ENCODE measurements at places on chromosomes 5 and 9.
A peak's percentile ranks its signal among the peaks of the same experiment; 100 is the strongest.

- DNase-seq = no peak
These were observed 114.8 kb downstream of the RGS3 start for GRCh38 chr9:113578279-113578865.

DNA sequence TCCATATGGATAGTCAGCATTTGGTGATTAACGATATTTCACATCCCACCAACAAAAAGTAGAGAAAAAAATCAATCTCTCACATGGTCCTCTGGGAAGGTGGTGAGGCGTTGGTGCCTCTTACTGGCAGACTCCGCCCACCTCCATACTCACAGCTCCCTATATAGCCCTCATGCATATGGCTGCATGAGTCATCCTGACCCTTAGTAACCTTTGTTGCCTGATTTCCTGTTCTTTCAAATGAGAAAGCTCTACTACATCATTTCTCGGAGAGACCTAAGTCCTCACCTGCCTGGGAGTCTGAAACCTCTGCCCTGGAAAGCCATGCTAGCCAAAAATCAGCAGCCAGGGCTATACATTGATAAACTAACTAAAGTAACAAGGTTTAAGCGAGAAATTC, 33.3 kb upstream of the ABCA1 start:
- DNase-seq = peak; percentile 65

DNA sequence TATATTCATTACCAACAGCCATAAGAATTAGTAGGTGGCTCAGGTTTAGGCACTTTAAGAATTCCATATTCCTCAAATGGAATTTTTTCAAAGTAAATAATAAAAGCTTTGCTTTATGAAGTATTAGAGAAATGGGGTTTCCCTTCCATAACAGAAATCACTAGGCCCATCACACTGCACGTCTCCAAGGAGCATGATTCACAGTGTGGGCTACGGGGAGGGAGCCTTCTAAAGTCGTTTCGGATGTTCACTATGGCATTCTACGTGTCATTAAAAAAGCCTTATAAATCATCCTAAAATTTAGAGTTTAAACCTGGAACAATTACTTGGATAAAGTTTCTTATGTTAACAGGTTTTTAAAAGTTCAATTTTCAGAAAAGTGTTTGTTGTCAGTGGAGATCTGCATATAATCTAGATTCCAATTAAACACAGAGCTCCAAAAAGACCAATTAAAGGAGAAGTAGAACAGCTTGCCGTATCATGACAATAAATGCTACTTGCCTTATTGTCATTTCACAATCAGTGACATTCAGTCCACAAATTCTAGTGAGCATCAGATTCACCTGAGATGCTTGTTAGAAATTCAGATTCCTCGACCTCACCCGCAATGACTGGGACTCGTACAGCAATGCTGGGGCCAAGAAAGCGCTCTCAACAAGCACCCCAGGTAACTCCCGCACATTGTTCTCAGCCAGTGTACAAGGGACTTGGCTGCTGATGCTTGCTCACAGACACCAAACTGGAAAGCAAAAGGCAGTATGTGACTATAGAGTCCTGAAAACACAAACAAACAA, 115.7 kb downstream of the NFIB start:
- no peak for DNase-seq

DNA sequence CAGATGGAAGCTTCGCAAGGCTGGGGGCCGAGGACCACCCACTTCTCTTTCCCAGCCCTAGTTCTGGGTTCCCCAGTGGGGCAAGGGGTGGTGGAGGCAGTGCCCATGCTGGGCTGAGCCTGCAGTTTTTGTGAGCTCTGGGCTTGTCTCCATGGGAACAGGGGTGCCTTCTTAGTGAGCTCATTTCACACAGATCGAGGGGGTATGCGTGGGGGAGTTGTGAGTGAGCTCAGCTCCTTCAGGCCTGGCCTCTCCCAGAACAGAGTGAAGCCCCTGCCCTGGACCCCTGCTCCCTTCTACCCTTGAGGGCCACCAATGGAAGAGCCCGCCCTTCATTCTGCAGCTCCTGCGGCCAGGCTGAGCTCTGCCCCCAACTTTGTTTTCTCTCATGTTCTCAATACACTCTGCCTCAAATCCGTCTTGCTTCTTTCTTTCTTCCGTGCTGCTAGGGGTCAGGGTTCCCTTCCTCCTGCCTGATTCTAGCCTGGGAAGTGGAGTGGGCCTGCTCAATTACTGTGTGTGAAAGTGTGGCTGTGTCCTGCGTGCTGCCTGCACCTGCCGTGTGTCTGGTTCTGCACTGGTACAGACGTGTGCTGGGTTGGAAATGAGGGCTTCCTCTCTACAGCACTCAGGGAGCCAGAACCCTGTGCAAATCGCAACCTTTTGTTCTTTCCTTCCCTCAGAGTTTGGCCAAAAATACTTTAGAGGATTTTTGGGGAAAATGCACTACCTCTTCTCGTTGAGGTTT, 9.0 kb upstream of the MYOZ3 start:
- DNase-seq = no peak

DNA sequence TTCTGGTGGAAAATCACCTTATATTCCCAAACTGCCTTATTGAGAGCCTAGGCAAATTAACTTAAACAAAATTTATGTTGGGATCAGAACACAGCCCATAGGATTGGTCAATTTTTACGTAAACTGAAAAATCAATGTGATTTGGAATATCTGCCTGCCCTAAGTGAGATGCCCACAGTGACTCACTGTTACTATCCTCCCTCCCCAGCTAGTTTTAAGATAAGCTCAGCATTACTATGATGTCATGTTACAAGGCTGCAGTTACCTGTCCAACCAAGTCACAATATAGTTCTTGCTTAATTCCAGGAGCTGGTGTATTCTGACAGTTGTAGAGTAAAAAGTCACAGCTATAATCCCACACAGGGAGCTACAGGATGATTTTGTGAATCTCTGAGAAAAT, 23.1 kb downstream of the SKP1 start:
- no peak for DNase-seq

GRCh38 chr5:106142116-106142515, 1528.6 kb downstream of the EFNA5 start:
- DNase-seq = no peak

DNA sequence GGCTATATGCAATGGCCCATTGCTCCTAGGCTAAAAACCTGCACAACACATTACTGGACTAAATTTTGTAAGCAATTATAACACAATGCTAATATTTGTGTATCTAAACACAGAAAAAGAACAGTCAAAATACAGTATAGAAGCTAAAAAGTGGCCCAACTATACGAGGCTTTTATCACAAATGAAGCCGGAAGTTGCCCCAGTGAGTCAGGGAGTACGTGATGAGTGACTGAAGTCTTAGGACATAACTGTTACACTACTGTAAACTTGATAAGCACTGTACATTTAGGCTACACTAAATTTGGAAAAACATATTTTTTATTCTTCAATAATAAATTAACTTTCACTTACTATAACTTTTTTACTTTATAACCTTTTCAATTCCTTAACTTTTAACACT, 105.2 kb upstream of the PRR16 start:
- no peak for DNase-seq

- DNase-seq = peak; percentile 78
These were observed 87.8 kb downstream of the HAPLN1 start for GRCh38 chr5:83632874-83633273.

DNA sequence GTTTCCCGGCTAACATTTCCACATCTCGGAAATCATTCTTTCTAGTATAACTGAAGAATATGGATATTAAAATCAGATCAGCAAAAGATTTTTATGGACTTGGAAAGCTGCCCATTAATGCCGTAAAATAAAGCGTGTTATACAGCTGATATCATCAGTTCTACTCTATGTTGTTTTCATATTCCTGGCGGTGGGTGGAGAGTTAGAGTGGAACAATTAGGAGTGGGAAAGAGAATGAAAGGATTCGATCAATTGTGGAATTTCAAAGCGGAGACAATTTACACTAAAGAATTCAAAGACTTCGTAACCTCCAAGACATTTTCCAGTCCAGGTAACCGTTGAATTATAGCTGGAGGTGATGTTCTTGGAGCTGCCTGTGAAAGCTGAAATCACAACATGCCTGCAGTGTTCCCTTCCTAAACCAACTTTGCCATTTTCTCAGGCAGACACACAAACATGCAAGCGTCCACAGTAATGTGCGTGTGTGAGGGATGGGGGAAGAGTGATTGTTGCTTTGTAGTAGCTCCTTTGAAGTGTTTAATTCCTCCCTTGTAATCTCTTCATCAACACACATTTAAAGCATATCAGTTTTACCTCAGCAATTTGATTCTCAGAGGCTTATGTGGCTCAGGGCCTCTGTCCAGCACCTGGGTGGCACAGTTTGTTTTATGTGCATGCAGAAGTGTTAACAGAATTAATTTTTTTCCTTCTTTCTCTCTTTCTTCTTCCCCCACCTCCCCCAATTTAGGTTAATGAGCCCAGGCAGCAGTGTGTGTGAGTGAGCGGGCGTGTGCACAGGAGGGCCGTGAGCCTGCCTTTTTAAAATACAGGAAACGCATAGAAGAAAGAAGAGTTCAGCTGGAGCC, 544.1 kb downstream of the RAB3C start:
- peak; percentile 37 for DNase-seq

DNA sequence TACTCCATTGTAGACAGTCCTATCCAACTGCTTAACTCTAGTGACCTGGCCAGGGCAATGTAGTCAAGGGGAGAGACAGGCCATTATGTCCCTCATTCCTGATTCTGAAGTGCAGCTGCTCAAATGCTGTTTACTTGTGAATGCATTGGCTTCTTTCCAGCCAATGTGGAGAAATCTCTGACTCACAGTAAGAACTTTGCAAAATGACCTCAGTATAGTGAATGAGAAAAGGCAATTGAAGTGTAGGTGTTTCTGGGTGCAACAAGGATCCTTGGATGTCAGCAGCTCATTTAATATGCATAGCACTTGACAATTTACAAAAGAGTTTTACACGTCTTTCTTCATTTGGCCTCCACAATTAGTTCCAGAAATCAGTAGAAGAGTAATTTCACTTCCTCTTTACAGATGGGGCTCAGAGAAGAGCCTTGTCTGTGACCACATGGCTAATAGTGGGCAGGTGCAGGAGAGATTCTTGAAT, 367.2 kb downstream of the OSTF1 start:
- no peak for DNase-seq

- peak; percentile 95 for DNase-seq
These were observed 185.3 kb downstream of the MAPKAP1 start for GRCh38 chr9:125521462-125522327.
